Transverse colon (tissue), 4 donors: ENCODE measurements at places on chromosomes 16 and 17. TPM values are rescaled to one million over a fixed set of nuclear protein-coding genes. Genes with fewer than 3 reads are reported as not detected.

Gene TBC1D3E
- total RNA-seq, result not detected

DNA sequence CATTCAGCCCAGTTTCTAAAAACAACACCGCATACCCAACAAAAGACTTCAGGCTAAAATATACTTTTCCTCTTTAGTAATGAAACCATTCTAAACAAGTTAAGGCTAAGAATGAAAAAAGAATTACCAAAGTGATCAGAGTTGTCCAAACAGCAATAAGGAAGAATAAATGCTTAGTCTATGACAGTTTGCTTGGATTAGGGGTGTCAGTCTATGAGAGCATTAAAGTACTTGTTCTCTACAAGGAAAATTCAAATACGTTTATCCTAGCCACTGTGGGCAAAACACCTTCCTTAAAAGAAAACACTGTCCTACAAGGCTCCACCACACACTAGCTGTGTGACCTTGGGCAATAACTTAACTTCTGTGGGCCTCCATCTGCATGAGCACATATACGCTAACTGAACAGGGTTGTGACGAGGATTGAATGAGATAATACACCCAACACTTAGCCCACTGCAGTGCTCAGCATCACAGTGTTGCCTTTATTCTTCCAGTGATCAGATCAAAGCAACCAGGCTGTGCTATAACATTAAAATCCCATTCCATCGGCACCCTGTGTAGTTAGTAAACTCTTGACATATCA is 53.6 kb downstream of the TEX2 start:
- no peak for DNase-seq

Gene SLFN13
- total RNA-seq, result 2.8 TPM

Gene KRTAP1-4
- not detected for total RNA-seq

- DNase-seq, result no peak
Measured at GRCh38 chr16:9437115-9437514, 345.7 kb downstream of the HAPSTR1 start.

Gene PIGS
- total RNA-seq, result 182 TPM

GRCh38 chr17:16435925-16436886 is 20.8 kb downstream of the TRPV2 start:
- no peak for DNase-seq

Gene KRT20
- total RNA-seq, result 797 TPM

DNA sequence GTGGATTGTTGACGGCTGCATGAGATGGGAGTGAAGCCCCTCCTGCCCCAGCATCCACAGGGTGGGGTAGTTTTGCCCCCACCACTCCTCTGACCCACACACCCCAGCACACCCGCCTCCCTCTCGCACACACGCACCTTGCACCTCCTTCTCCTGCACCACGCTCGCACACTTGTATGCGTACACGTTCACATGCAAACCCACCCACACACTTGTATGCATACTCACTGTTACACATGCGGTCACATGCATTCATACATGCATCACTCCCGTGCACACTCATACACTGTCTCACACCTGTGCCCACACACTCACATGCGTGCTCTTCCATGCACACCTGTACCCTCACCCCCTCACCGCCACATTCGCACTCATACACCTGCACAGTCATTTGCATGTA is 70.5 kb upstream of the CIBAR2 start:
- DNase-seq, result no peak

DNA sequence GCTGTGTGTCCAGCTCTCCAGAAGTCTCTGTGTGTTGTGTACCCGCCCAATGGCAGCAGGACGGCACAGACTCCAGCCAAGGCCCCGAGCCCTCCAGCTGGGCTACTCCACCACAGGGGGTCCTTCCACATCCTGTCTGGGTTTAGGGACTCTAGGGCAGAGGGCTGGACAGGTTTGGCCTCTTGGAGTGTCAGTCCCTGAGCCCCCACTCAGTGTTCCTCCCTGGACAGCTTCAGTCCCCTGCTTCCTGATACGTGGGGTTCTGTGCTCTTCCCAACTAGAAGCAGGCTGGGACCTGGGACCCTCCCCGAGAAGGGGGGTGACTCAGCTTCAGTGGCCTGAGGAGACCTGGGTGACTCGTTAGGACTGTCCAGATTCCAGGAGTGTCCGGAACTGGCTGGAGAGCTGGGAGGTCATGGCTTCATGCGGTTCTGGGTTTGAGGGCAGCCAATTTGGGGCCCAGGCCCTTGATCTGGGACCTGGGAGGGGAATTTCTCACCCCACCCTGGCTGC is 4.2 kb downstream of the CDK3 start:
- no peak for DNase-seq

GRCh38 chr16:80300456-80300855 is 240.3 kb upstream of the DYNLRB2 start:
- no peak for DNase-seq

Gene GNAO1
- total RNA-seq, result 11.9 TPM

- DNase-seq, result no peak
Measured at GRCh38 chr17:1183171-1183873, 3.5 kb upstream of the ABR start.

DNA sequence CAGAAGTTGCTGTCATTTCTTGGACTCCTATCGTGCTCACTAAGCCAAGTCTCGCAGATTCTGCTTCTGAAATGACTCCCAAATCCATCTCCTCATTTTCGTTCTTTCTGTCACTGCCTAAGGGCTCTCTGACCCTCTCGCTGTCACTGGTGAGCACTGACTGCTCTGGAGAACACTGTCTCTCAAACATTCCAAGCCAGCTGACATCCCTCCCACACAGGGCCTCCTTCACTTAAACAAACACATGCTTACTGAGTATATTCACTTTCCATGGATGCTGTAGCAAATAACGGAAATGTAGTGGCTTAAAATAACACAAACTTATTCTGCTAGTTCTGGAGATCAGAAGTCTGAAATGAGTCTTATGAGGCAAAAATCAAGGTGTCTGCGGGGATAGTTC is 18.8 kb downstream of the CACNG1 start:
- DNase-seq, result no peak

DNA sequence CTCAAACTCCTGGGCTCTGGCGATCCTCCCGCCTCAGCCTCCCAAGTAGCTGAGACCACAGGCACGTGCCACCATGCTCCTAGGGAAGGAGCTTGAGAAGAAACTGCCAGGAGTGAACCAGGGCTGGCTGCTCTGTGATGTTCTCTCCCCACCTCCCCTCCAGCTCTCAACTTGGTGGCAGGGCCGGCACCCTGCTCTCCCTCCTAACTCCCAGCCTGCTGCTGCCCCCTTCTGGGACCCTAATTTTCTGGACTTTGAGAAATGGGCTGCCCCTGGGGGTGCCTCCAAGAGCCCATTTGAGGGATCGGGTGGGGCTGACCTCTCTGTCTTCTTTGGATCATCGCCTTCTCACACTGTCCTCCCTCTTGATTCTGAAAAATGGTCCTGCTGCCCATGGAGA is 14.9 kb upstream of the STAT3 start:
- peak; percentile 38 for DNase-seq

DNA sequence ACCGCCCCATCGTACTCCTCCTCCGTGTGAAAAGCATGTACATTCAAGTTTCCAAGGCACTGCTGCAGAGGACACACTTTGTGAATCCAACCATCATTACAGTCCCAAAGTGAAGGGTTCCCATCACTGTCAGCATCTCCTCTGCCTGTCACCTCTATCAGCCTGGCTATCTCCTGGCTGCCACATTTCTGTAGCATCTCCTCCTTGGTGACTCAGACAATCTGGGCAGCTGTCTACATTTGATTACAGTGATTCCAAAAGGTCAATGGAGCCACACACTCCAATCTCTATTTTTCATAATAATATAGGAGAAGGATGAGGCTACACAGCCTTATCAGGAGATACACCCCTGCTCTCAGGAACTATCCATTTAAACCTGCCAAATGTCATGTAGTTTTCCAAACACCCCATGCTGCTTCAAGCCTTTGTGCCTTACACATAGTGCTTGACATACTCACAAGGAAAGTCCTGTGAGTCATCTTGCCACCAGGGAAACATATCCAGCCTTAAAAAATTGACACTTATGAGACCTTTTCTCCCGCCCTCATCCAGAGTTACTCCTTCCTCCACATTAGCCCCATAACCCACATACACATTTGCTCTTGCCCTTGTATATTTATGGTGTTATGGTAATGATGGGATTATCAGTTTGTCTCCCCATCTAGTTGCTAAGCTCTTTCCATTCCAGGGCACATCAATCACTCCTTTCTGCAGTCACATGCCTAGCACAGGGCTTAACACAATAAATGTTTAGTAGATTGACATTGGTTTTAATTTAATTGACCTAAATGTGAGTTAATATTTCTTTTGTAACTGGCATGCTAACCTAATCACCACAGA is 250.1 kb upstream of the CDH5 start:
- no peak for DNase-seq

GRCh38 chr16:57146040-57146647 is 39.7 kb downstream of the PSME3IP1 start:
- no peak for DNase-seq

DNA sequence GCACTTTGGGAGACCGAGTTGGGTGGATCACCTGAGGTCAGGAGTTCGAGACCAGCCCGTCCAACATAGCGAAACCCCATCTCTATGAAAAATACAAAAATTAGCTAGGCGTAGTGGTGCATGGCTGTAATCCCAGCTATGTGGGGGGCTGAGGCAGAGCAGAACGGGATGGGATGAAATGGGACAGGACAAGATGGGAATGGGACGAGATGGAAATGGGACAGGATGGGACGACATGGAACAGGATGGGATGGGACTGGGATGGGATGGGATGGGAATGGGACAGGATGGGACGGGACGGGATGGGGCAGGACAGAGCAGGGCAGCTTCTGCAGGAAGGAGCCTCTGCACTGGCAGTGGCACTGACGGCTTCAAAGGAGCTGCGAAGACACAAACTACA is 106.1 kb downstream of the ANKRD11 start:
- no peak for DNase-seq

- DNase-seq, result no peak
Measured at GRCh38 chr16:1438229-1439057, 5.9 kb downstream of the CCDC154 start.

Gene CA5A
- total RNA-seq, result not detected

DNA sequence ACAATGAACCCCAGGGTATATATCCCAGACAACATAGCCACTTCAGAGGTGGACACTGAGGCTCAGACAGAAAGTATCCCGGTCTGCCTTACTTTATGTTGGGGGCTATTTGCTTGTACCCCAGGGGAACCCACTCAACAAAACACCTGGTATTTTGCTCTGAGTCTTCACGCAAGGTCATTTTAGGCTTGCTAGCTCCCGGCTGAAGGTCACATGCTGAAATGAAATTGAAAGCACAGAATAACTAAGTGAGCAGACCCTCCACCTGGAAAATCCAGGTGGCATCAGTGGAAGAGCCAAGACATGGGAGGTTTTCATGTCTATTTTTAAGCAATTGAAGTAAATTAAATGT is 4.1 kb upstream of the KDM8 start:
- DNase-seq, result no peak

DNA sequence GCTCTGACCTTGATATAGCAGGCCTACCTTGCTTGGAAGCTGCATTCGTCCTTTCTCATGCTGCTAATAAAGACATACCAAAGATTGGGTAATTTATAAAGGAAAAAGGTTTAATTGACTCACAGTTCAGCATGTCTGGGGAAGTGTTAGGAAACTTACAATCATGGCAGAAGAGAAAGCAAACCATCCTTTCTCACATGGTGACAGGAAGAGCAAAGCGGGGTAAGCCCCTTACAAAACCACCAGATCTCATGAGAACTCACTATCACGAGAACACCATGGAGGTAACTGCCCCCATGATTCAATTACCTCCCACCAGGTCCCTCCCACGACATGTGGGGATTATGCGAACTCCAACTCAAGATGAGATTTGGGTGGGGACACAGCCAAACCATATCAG is 6.0 kb upstream of the MAPT start:
- DNase-seq, result no peak

DNA sequence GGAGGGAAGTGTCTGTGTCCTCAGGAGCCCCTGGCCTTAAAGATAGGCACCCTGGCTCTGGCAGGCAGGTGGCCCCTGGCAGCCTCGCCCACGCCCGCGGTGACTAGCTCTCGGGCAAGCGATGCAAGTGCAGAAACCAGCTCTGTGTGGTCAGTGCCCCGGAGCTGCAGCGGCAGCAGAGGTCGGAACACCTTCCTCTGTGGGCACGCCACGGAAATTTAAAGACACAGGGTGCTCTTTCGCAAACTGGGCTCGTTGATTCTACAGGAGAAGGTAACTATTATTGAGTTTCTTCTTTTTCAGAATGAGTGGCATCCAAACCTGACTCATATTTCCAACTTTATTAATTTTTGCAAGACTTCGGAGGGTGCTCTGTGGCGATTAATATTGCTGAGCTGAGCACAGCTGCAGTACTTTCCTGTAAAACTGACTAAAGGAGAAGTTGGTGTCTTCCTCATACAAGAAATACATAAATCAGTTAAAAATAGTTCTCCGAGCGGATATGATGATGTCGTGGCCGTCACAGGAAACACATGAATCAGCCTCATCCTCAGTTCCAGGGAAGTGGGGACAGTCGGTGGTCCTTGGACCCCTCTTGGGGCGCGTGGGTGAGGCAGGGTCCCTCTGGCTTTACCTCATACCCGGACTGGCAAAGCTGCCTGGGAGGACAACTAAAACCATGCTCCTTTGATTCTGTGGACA is 120.2 kb downstream of the METRNL start:
- DNase-seq, result peak; percentile 60

DNA sequence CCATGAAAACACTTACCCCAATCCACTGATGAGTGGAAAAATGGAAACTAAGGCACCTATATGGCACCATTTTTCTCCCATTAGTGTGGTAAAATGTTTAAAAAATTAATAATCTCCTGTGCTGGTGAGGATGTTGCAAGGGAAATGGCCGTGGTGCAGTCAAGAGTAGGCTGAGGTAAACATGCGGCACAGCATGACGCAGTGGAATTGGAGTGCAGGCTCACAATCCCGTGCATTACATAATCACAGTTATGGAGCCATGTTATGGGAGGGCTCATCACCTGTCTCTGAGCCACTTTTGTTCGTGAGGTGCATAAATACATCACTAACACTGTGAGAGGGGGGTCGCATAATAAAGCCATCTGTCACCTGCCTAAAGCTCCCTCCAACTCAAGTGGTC is 164.4 kb upstream of the XYLT1 start:
- no peak for DNase-seq

Gene ZMYND15
- total RNA-seq, result 1.4 TPM

GRCh38 chr17:27522028-27522635 is 65.9 kb downstream of the KSR1 start:
- no peak for DNase-seq

Gene ADORA2B
- 50.5 TPM for total RNA-seq

- DNase-seq, result no peak
Measured at GRCh38 chr16:626787-627453, 3.9 kb upstream of the WFIKKN1 start.

GRCh38 chr17:48643697-48644012 is 17.5 kb upstream of the HOXB9 start:
- no peak for DNase-seq
